ENCODE measurements at places on chromosomes 11 and 22.

DNA sequence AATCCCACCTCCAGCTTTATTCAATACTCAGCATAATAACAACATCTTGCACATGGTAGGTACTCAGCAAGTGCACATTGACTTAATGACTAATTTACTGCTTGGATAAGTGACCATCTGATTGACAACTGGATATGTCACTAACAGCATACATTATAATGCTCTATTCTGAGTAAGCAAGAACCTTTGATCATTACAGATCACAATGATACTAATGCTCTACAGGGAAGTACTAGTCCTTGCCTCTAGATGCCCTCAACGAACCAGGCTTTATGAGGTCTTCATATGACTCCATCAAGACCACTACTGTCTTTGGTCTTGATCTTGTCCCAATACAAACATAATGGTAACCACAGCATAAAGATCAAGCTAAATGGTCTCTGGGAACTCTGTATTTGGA is 167.6 kb upstream of the MTMR2 start:
- DNase-seq: peak; percentile 10

DNA sequence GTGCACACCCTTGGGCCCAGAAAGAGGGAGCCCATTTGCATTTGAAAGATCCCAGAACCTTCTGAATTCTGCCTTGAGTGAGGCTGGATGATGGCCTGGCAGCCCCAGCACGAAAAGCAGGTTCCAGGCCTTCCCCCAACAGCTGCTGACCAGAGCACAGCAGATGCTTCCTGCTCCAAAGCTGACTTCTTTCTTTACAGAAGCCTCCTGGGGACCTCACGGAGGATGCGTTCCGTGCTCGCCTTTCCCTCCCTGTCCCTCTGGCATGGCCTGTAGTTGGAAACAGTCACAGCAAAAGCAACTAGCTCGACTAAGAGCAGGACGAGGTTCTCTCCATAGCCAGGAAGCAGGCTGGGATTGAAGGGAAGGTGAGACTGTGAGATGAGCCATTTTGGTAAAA is 107.7 kb upstream of the B3GAT1 start:
- DNase-seq: no peak

DNA sequence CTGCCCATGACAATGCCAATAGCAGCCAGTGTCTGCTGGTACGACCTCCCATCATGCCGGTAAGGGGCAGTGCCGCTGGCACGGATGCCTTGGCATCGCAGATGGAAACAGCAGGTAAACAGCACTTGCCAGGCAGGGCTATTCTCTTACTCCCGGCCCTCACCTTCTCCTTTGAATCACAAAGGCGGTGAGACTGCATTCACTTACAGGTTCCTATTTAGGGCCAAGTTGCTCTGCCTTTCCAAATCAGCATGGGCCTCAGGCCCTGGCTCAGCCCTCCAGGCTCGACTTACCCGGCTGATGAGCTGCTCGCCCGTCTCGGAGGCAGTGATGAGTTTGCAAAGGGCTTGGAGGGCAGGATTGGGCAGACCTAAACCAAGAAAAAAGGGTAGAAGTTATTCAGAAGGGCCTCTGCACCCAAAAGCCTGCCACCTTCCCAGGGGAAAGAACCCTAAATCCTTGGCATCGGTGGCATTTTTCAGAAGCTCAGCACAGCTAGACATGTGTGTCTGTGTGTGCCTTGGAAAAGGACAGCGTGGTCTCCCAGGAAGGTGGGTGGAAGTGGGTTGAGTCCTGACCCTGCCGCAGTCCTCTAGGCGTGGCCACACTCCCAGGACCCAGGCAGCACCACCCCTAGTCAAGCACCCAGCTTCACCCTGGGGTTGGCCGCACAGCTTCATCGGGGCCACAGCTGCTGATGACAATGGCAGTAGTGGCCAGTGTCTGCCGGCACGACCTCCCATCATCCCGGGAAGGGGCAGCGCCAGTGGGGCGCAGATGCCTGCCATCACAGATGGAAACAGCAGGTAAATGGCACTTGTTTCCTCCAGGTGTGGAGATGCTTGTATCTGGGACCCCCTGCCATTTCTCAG is 73.5 kb upstream of the PITPNB start:
- DNase-seq: no peak

- DNase-seq: no peak
Observed at GRCh38 chr11:19988598-19988997, 171.7 kb downstream of the DBX1 start.

GRCh38 chr11:34806875-34807274 is 109.3 kb downstream of the APIP start:
- DNase-seq: no peak

- DNase-seq: no peak
Observed at GRCh38 chr11:47928426-47928825, 51.9 kb upstream of the PTPRJ start.

DNA sequence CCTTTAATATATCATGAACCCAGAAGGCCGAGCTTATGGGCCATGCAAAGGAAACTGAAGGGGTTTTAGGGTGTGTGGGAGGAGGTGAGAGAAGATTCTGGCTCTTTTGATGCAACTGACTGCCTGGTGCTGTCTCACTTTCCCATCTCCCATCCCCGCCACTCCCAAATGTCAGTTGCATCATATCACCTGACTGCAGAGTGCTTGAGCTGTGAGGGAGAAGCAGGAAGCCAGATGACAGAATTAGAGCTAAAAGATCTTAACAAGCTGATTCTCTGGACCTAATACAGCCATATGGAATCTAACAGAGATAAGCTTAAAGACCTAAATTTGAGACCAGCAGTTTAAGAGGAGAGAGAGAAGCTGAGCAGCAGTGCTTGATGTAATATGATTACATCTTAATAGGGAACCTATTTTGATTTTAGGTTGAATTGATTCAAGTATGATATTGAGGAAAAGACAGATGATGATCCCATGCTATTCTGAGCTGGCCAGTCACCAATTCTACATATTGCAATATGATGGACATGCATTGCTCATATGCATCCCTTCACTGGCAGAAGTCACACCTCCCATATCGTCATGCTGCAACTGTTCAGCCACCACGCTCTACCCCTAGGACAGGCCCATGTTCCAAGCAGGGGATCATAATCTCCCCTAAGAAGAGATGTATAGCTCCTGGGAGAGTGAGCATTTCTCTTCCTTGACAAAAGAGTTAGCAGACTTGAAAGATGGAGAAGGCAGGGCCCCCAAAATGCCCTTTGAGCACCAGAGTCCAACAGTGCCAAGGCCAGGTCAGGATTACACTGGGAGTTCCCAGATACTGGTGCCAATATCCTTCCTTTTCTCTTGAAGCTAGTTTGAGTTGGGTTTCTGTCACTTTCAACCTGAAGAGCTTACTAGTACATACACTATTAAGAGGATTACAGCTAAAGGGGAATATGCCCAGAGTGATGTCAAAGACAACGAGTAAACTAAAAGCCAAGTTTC is 44.9 kb downstream of the PLEKHA7 start:
- DNase-seq: no peak

DNA sequence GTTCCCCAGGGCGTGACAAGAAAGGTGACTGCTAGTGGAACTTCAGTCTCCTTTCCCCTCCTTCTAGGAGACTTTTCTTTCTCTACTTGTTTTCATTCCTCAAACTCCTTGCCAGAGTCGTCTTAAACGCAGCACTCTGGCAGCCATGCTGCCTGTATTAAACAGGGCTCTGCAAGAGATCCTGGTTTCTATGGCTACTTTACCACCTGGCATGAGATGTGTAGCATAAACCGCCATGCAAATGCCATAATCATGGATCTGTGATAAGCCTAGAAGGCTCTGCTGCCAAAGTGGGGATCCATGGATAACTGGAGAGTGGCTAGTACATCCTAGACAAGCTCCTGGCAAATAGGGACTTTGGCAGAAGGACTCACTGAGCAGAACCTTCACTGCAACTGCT is 321.1 kb downstream of the CADM1 start:
- no peak for DNase-seq

- no peak for DNase-seq
Observed at GRCh38 chr11:28460348-28460747, 352.2 kb downstream of the METTL15 start.

DNA sequence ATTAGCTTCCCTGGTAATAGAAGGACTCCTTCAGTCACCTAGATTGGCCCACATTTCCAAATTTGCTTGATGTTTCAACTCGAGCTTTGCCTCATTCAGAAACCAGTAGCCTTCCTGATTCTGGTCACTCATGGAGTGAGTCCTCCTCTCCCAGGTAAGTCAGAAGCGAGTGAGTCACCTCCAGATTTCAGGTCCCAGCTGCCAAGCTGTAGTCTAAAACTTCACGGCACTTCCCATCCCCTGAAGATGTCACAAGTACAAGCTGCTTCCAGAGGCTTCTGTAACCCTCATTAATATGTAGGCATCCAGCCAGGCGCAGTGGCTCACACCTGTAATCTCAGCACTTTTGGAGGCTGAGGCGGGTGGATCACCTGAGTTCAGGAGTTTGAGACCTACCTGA is 23.5 kb downstream of the ARHGAP8 start:
- DNase-seq: no peak

GRCh38 chr11:95671768-95672167 is 117.8 kb downstream of the FAM76B start:
- DNase-seq: no peak

DNA sequence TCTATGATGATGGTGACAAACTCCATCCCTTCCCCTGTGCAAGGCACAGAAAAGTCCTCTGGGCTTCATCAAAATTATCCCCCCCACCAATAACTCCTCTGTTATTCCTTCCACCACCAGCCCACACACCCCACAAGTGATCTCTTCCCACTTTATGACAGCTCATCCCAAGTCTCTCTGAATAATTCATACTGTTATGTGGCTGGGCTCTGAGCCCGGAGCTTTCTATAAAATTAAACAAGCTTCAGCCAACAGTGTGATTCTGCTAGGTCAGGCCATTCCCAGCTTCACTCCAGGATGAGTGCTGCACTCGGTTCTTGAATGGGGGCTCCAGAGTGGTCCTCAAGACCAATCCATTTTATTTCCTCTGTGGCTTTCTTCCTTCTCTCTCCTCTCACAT is 83.0 kb downstream of the INSC start:
- DNase-seq: no peak

DNA sequence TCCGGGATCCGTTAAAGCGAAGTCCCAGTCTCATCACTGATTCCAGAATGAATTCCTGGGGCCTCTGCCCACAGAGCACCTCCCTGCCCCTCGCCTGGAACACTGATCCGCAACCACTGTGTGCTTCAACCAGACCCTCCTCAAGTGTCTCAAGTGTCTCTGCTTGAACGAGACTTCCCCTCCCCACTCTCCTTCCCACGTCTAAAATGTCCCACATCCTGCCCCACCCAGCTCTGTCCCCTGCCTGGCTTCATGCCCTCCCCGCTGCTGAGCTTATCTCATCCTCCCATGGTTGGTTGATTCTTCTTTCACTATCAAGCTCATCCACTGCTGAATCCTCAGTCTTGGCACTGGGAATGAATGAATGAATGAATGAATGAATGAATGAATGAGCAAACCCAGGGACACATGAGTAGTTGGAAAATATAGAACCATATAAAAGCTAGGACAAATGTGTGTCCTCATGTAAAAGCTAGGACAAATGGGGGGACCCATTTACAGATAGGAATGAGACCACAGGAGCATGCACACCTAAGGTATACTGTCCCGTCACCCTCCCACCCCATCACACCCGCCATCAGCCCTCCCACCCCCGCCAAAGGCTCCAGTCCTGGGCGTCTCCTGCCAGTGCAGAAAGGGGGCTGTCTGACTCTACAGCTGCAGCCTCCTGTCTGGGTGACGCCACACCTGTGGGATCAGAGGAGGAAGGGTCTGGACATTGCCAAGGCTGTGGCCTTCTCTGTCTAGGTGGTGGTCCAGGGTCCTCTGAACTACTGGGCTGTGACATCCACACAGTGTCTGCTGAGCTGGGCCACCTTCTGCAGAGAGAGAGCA is 71.4 kb upstream of the LINC01488 start:
- DNase-seq: no peak

- DNase-seq: no peak
Observed at GRCh38 chr11:118014022-118014421, 27.8 kb downstream of the IL10RA start.

GRCh38 chr11:100182927-100183326 is 504.2 kb upstream of the ARHGAP42 start:
- DNase-seq: no peak

- DNase-seq: no peak
Observed at GRCh38 chr22:40039482-40040115, 44.8 kb downstream of the FAM83F start.

- peak; percentile 34 for DNase-seq
Observed at GRCh38 chr22:36405671-36406538, 18.1 kb upstream of the MYH9 start.
